Coronary artery (tissue), 2 donors: ENCODE measurements at places on chromosomes 7 and 10.

DNA sequence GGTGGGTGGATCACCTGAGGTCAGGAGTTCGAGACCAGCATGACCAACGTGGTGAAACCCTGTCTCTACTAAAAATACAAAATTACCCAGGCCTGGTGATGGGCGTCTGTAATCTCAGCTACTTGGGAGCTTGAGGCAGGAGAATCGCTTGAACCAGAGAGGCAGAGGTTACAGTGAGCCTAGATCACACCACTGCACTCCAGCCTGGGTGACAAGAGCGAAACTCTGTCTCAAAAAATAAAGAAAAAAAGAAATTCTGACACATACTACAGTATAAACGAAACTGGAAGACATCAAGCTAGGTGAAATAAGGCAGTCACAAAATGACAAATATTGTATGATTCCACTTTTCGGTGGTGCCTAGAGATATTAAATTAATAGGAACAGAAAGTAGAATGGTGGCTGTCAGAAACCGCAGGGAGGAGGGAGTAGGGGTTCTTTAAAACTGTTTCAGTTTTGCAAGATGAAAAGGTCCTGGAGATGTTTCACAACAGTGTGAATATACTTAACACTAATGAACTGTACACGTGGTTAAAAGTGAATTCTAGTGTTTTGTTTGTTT is 23.2 kb downstream of the PILRA start:
- no peak for DNase-seq

GRCh38 chr7:78153285-78153684 is 354.7 kb downstream of the PHTF2 start:
- no peak for DNase-seq

GRCh38 chr7:20562461-20562860 is 53.0 kb upstream of the ABCB5 start:
- no peak for DNase-seq

GRCh38 chr7:128053023-128053422 is 21.8 kb upstream of the LRRC4 start:
- no peak for DNase-seq

GRCh38 chr10:96650958-96651357 is 64.1 kb upstream of the TM9SF3 start:
- no peak for DNase-seq

GRCh38 chr7:96686305-96686704 is 23.3 kb downstream of the SEM1 start:
- no peak for DNase-seq

GRCh38 chr10:43892062-43892770 is 243.5 kb upstream of the ZNF32 start:
- peak; percentile 52 for DNase-seq

DNA sequence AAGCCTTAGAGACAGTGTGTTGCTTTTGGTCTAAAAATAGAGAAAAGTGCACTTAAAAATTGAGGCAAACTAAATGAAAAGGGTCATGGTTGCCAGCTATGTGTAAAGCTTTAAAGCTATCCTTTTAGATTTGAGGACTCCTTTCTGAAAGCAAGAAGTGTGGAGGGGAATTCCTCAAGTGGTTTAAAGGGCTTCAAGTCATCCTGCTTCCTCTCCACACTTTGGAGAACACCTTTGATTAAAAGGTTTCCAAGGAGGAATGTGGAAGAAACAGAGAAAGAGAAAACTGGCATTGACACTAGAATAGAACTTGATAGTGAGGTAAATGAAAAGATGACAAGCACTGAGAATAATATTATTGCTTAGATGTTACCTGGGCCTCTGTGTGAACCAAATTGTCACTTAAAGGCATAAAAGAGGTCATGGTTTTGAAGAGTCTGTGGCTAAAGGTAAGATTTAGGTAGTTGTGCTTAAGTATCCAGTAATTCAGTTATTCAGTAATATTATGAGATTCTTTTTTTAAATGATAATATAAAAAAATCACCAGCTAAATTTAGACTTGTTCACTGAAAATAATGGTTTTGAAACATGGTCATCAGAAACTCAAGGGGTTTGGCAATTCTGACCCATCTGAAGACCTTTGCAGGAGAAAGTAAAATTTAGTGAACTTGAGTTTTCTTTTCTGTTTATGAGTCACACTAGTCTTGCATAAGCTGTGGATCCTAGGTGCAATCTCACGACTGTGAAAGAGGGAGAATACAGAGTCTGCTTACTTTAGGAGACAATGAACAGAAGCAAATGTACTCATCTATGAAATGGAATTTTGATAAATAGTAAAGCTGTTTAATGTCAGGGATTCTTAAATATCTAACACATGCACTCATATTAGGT is 466.0 kb downstream of the KIF20B start:
- DNase-seq: no peak

- DNase-seq: no peak
Measured at GRCh38 chr7:90271753-90272152, 26.8 kb downstream of the CFAP69 start.

GRCh38 chr7:101915000-101915399 is 97.6 kb downstream of the CUX1 start:
- DNase-seq: no peak

DNA sequence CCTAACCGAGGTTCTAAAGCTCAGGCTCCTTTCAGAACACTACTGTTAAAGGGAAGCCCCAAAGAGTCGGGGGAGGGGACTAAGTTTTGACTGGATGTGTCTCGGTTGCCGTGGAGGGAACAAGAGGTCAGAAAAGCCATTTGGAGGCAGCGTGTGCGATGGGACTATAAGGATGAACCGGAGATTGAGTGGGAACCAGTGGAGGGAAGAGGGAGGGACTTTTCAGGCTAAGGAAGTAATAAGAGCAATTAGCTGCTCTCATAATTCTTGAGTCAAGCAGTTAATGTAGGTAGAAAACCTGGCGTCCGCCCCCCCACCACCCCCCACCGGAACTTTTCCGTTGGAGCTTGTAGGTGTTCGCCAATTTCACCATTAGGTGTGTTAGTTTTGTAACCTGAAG is 491 bp upstream of the AKAP9 start:
- DNase-seq: no peak

DNA sequence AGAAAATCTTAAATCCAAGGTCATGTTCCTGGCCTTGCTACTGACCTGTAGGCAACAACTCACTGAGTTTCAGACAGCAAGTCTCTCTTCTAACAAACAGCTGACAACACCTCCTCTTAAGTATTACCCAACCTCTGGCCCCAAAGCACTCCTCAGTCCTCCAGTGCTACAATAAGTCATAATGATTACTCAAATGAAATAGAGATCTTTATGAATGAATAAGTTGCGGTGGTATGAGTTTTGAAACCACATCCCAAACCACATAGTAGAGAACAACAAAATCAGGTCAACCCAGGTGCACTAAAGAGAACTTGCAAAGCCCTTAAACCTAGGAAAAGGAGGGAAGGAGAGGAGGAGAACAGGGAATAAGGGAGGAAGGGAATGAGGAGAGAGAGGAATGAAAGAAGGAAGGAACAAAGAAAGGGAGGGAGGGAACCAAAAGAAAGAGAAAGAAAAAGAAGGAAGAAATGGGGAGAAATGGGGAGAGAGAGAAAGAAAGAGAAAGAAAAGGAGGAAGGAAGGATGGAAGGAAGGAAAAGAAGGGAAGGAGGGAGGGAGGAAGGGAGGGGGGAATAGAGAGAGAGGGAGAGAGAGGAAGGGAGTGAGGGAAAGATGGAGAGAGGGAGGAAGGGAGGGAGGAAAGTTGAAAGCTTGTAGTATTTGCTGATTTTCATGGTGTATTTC is 142.8 kb upstream of the CALCR start:
- no peak for DNase-seq

GRCh38 chr7:86937363-86937878 is 122.0 kb downstream of the ELAPOR2 start:
- DNase-seq: no peak

DNA sequence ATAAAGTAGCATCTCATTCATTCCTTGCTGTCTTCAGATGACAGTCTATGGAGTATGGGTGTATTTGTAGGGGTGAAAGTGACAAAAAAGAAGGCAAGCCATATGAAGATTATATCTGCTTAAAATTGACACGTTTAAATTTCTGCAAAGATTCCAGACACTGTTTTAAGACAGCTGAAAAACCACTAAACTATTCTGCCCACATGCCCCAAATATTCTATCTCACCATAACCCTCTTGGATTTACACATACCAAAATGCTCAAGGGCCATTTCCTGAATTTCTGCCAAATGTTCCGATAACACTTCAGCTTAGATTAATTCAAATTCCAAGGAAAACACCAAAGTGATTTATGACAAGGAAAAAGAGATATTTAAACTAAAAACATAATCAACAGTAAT is 99.9 kb upstream of the IL6 start:
- DNase-seq: no peak

DNA sequence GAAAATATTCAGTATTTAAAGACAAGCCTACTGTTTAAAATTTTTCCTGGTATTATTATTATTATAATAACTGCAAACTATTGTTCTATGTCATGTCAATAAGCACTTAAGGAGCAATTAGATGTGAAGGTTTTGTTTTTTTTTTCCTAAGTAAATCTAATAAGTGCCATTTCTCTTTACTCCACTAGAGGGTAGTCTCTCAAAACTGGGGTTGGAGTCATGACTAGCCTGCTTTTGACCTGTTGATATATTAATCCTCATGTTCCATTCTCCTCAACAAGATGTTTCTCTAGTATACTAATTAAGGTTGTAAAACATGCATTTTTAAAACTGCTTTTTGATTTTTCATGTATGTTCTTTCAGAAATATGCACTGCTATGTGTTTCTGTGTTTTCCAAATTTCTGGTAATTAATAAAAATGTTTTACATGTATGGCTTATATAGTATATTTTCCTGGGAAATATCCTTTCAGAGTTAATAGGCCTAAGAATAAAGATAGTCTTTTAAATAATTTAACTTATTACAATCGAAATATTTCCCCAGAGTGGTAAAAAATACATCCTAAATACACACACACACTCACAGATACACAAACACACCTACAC is 1.0 kb upstream of the LRRN3 start:
- DNase-seq: no peak

GRCh38 chr10:123554656-123555055 is 111.5 kb upstream of the GPR26 start:
- peak; percentile 22 for DNase-seq

DNA sequence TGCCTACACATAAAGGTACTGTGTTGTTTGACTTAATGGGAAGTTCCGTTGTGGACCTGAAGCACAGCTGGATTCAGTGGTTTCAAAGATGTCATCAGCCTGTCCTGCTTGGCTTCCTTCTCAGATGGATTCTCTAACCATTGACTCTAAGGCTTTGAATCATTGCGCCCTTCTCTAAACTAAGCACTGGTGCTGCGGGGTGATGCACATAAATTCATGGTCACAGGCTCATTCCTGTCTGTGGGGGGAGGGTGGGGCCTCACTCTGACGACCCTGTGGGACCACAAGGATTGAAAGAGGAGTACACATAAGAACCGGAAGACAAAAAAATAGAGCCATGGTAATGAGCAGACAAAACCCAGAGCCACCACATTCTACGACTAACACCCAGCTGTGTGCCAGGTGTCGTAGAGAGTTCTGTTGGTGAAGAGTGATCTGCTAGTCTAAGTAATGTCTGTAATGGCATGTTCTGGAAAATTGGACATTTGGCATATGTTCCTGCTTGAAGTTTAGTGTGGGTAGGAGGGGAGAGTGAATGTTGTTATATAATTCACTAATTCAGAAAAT is 97.3 kb upstream of the YAE1 start:
- DNase-seq: no peak

DNA sequence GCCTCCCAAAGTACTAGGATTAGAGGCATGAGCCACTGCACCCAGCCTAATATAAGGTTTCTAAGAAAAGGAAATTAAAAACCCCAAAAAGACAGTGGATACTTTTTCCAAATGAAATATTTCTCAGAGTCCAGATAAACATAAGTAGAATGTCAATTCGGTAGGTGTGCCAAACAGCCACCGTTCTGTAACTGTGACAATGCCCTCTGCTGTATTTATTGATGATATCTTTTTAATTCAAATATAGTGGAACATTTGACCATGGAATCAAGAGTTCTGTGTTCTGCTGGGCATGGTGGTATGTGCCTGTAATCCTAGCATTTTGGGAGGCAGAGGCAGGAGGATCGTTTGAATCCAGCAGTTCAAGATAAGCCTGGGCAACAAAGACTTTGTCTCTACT is 28.8 kb upstream of the ZRANB1 start:
- no peak for DNase-seq

DNA sequence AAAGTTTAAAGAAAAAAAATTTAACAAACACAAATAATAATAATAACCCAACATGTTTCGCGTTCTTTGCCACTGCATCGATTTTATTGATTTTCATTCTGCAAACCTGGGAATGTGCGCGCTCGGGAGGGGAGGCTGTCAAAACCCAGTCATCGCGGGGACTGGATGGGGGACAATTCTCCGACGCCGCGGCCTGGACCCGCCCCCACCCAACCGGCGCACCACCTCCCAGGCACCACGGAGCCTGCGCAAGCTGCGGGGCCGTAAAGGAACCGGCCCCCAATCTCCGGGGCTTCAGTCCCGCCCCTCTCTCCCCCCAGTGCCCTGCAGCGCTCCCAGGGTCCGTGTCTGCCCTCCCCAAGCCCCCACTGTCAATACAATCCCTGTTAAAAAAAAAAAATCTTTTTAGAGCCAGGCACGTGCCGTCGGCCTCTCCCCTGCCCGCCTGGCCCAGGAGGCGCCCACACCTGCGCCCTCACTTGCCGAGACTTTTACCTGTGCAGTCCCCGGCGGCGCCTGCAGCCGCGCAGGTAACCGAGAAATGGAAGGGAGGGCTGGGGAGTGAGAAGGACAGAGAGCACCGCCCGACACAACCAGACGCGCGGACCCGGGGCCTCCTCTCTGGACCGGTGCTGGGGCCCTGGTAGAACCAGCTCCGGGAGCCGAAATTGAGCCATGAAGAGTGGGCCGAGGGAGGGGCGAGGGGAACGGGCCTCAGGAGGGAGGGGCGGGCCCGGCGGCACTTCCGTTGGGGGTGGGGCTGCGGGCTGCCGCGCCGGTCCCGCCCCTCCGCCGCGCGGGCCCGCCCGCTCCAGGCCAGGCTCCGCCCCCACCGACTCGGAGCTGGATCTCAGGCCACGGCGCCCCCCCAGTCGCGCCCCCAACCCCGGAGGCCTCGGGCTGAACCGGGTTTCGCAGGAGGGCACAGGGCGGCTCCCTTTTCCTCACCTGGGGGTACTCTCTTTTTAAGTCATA is 7.6 kb upstream of the ZNF503 start:
- no peak for DNase-seq

GRCh38 chr7:94030634-94031033 is 26.5 kb upstream of the BET1 start:
- DNase-seq: no peak

GRCh38 chr10:51227897-51228713 is 153.8 kb downstream of the PRKG1 start:
- no peak for DNase-seq

- peak; percentile 47 for DNase-seq
Measured at GRCh38 chr10:47051741-47052238, 140.6 kb downstream of the PTPN20 start.

- DNase-seq: no peak
Measured at GRCh38 chr7:101838837-101839483, 21.5 kb downstream of the CUX1 start.

GRCh38 chr7:134995239-134996096 is 9.2 kb downstream of the AGBL3 start:
- no peak for DNase-seq
